Activated naive CD8-positive, alpha-beta T cell treated with anti-CD3 and anti-CD28 coated beads, Interleukin-2, amount 10 ng/mL, durations not matched to agents 7 days and 5 days (primary cell): ENCODE measurements at places on chromosomes 6 and 20.

- DNase-seq: no peak
Observed at GRCh38 chr6:154058963-154059680, 20.1 kb downstream of the OPRM1 start.

DNA sequence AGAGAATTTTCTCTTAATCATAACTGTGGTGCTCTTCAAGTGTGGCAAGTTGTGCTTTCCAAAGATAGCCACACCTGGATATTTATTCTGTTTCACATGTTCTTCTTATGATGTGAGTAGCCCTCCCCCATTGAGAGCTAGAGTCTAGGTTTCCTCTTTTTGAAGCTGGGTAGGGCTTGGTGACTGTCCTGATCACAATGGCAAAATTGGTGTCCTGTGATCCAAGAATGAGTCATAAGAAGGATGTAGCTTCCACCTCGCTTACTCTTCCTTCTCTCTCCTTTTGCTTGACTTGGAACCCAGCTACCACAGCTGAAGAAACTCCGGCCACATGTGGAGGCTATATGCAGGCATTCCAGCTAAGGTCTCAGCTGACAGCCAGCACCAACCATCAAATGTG is 7.4 kb upstream of the IGF2R start:
- no peak for DNase-seq

- DNase-seq: no peak
Observed at GRCh38 chr6:5120011-5120410, 34.9 kb downstream of the PPP1R3G start.

DNA sequence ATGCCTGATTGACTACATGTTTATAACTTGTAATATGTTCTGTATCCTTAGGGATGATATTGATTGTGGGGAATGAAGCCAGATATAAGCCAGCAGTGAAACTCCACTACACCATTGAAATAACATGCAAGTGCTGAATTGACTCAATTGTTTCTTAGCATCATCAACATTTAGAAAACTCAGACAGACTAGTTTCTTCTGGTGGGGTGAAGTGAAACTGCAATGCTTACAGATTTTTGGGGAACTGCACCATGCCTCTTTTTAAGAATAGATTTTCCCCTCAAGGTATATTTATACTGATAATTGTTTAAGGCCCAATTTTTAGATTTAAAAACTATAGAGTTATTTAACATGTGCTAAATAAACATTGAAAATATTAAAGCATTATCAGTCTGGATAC is 1044.6 kb upstream of the EYS start:
- no peak for DNase-seq
